ENCODE measurements at places on chromosomes 4 and X. TPM values are rescaled to one million over a fixed set of nuclear protein-coding genes. Genes with fewer than 3 reads are reported as not detected.

GRCh38 chrX:129092757-129093156, 430.5 kb downstream of the SMARCA1 start:
- no peak overlapping the region for H3K4me3 ChIP-seq
- H3K36me3 ChIP-seq = no peaks in the 10 kb centered on the region
- H3K27ac ChIP-seq = no peak overlapping the region
- H3K4me1 ChIP-seq = no peaks in the 10 kb centered on the region

DNA sequence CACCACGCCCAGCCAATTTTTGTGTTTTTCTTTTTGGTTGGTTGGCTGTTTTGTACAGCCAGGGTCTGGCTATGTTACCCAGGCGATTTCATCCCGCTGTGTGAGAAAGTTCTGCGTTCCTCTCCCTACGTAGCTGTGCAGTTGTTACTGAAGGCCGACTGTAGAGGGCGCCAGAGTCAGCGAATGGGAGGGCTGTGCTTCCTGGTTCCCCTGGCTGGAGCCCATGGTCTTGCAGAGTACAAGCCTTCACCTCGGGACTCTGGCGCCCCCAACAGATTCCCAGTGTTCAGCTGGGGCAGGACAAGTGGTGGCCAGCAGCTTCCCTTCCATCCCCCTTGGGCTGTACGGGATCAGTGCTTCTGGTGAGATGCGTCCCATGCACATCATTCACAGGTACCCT, 5.6 kb upstream of the CT45A1 start:
- H3K27me3 ChIP-seq = no peaks in the 10 kb centered on the region
- no peak for DNase-seq
- no peaks in the 10 kb centered on the region for H3K4me1 ChIP-seq
- no peak overlapping the region for H3K27ac ChIP-seq
- no peaks in the 10 kb centered on the region for H3K36me3 ChIP-seq
- no peak overlapping the region for H3K4me3 ChIP-seq

Gene CTAG2
- not detected for total RNA-seq

DNA sequence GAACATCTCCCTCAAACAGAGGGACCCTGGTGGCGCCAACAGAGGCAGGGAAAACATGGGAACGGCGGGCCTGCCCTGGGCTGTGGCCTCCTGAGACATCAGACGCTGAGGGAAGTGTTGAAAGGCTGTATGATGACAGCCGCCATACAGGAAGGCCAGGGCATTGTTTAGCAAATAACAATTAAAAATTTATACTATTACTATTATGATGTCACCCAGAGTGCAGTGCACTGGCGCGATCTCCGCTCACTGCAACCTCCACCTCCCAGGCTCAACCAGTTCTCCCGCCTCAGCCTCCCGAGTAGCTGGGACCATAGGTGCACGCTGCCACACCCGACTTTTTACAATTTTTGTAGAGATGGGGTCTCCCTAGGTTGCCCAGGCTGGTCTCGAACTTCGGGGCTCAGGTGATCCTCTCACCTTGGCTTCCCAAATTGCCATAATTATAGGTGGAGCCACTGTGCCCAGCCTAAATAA, 54.6 kb downstream of the CPZ start:
- H3K36me3 ChIP-seq = no peaks in the 10 kb centered on the region
- no peak overlapping the region for H3K4me3 ChIP-seq
- no peak for DNase-seq
- H3K27me3 ChIP-seq = no peaks in the 10 kb centered on the region
- H3K4me1 ChIP-seq = no peaks in the 10 kb centered on the region
- no peak overlapping the region for H3K27ac ChIP-seq

- no peaks in the 10 kb centered on the region for H3K36me3 ChIP-seq
- H3K27me3 ChIP-seq = no peaks in the 10 kb centered on the region
- H3K4me1 ChIP-seq = peaks cover 7% of the 10 kb centered on the region
Observed at GRCh38 chr4:155666344-155667221, at the start of gene GUCY1A1. Gene GUCY1A1 (plus strand): TSS chr4:155666848. CDS start chr4:155696868, 30,020 bp downstream.

GRCh38 chr4:54773022-54773421, 115.3 kb downstream of the KIT start:
- no peak overlapping the region for H3K4me3 ChIP-seq
- no peaks in the 10 kb centered on the region for H3K27me3 ChIP-seq
- H3K36me3 ChIP-seq = no peaks in the 10 kb centered on the region
- no peaks in the 10 kb centered on the region for H3K4me1 ChIP-seq
- no peak for DNase-seq

GRCh38 chr4:95857761-95858160, 17.9 kb downstream of the PDHA2 start:
- H3K27me3 ChIP-seq = no peaks in the 10 kb centered on the region
- H3K27ac ChIP-seq = no peak overlapping the region
- H3K36me3 ChIP-seq = no peaks in the 10 kb centered on the region
- no peaks in the 10 kb centered on the region for H3K4me1 ChIP-seq

Data from thoracic aorta (tissue), 2 donors.